Non-pigmented ciliary epithelial cell (primary cell): ENCODE measurements at places on chromosomes 16 and 17.

GRCh38 chr17:1398931-1399678 lies 917 bp downstream of the YWHAE start:
- no peak for DNase-seq

DNA sequence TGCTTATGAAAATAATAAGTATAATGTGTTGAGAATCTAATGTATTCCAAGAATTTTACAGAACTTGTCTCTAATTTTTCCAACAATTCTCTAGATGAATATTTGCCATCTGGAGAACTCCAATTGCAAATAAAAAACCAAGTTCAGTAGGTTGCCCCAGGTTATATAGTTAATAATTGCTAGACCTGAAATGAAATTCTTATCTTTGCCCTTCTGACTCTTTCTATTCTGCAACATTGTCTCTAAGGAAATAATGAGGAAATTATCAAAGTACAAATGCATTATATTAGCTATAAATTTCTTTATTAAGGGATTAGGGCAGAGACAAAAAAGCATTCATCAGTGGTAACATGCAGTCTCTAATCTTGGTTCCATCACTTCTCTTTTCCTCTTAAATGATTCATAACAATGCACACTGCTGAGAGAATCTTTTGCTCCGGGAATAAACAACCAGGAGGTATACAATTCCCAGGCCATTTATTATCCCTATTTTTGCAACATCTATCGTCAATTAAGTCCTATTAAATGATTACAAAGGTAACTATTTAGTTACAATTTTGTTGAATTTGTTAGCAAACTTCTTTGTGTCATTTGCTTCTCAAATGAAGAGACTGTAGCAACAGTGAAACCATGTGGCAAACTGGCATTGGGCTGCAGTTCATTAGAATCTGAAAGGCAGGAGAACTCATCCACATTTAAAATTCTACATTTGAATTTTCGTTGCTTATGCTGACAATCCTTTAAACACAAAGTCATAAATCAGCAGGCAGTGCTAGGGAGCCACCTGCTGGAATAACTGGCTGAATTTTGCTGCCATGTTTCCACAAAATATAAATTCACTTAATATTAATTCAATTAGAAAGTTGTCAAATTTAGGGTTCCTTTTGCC lies 349.6 kb downstream of the KIF2B start:
- DNase-seq, result no peak

DNA sequence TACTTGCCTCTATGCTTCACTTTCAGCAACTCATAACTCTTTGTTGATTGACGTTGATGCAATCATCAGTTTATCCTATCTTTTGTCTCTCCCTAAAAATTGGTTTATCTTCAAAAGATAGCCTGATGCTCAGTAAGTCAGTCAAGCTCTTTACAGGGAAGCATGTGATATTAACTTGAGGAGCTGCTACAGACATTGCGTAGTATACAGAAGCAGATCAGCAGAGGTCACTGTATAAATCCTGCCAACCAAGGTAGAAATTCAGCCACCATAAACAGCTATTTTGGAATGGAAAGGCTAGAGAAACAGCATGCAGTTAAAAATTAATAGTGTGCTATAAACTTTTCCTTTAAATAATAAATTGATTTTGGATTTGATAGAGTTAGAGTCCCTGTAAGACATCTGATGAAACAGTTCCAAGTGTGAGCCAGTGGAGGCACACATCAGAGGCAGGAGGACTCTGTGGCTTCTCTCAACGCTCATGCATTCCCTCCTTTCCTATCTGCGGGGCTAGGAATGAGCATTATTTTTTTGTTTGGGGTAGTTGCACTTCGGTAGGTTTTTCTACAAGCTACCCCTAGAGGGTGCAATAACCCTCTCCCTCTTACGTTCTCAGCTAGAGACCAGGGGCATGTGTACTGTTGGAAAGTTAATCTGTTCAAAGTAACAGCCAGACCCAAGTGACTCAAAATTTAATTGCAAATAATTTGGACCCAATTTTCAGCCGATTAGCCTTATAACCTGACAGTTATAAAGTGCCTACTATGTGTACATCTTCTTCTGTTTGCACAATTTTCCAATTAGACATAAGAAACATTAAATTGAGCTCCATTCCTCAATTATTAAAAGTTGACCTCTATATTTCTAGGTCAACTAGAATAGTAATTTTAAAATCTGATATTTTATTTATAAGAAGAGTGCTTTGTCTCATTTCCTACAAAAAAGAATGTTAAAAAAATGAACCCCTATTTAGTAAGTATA lies 647.7 kb upstream of the SOX9 start:
- peak; percentile 22 for DNase-seq

DNA sequence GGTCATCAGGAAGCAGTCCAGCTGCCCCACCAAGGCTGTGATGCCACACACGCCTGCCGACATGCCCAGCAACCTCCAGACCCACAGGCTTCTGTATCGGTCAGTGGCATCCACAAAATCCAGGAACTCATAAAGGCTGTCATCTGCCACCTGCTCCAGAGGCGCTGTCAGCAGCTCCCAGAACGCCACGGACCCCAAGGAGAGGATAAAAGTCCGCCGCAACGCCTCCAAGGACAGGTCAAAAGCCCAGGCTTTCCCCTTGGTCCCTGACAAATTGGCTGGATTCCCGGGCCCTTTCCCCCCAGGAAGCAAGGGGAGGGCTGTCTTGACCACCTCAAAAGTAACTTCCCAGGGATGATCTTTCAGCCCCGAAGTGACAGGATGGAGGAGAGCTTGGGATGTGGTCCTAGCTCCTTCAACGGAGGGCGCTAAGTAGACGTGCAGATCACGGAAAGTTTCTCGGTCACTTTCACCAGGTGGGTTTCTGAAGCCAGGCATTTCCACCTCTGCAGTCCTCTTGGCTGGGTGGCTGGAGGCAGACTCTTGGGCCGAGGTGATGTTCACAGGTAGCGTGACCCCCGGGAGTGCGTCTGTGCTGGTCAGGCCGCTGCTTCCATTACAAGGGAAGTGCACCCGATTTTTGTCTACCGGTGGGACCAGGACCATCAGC lies 854 bp downstream of the MFSD6L start:
- DNase-seq, result no peak

- DNase-seq, result no peak
Measured at GRCh38 chr17:46002973-46003316, 3.9 kb downstream of the STH start.

GRCh38 chr16:56989988-56990387 lies 631 bp downstream of the NLRC5 start:
- no peak for DNase-seq

GRCh38 chr16:53131363-53132071 lies 76.7 kb downstream of the CHD9 start:
- no peak for DNase-seq

DNA sequence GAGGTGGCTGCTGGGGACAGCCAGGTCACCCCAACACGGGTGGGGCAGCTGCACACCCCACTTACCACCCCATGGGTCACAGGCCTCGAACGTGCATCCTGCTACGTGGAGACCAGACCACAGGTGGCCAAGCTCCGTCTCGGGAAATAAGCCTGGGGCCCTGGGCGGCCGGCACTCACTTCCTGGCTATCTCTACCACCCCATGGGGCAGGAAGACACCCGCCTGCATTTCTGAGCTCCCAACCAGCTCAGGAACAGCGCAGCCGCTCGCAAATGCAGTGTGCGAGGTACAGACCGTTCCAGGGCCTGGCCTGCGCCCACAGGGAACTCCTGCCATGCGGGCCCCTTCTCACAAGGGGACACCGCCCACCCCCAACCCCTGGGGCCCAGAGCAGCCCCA lies 4.9 kb upstream of the GNG13 start:
- no peak for DNase-seq

DNA sequence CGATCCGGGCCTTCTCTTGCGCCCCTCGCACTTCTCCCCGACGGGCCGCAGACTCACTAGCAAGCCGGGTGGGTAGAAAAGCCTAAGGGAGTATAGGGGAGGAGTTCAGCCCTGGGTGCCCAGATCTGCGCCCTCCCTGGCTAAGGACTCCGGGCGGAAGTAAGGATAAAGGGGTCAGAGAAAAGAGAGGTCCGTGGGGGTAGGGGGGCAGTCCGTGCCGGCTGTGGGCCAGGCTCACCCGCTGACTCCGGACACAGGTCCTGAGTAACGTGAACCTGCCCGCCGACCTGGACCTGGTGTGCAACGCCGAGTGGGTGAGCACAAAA lies 1.8 kb downstream of the NAGS start:
- DNase-seq, result no peak

DNA sequence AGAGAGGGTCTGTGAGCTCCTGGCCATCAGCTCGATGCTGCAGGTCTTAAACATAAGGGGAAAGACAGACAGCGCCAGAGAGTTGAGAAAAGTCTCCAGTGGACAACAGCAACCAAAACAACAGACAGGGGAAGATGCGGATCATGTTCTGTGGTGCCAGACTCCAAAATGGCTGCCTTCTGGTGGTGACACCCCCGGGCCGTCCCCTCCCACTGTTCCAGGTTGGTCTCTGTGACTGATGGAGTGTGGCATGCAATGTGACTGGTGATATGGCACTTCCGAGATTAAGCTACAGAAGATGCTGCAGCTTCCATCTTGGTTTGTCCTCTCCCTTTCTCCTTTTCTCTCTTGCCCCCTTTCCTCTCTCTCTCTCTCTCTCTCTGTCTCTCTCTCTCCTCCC lies 40.4 kb upstream of the RBFOX3 start:
- no peak for DNase-seq

DNA sequence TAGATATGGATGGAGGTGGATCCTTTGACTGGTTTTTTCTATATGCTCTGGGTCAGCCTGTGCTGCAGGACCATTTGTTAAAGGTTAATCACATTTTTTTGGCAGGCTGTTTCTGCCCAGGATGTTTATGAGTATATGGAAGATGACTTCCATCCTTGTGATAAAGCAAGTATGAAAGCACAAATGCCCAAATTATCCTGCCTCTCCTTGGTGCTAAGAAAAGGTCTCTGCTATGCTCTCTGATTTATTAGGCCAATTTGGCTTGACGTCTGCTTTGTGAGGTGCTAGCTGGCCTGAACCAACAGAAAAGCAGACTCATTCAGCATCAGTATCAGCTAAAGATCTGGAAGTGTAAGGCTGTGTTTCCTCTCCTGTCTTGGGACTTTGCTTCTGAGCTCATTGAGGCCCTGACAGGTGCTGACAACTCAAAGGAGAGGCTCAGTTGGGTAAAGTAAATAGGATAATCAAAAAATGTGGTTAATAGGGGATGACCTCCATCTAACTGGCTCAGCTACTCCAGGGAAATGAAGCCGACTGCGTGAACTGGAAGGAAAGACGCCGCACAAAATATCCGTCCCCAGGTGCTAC lies 15.2 kb downstream of the ANKRD40 start:
- no peak for DNase-seq

DNA sequence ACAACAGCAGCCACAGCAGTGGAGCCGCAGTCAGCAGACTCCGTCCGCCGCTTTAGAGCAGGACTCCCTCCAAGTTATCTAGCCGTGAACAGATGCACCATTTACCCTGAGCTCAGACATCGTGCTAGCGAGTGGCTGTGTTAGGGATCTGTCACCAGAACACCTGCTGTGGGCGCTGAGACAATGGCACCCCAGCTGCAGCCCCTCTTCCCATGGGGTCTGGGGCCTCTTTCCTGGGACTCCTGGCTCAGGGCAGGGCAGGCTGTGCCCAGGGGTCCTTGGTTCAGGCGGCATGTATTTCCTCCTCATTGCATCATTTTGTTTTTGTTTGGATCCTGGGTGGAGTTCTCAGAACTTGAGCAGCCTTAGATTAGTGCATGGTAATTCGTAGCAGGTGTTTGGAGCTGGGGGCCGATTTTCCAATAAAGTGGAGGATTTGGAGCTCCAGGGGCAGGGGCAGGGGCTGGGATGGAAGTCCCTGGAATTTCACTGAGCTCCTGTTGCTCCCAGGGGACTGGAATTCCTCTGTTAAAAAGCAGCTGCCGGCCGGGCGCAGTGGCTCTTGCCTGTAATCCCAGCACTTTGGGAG lies 23.4 kb downstream of the NMRAL1 start:
- no peak for DNase-seq

DNA sequence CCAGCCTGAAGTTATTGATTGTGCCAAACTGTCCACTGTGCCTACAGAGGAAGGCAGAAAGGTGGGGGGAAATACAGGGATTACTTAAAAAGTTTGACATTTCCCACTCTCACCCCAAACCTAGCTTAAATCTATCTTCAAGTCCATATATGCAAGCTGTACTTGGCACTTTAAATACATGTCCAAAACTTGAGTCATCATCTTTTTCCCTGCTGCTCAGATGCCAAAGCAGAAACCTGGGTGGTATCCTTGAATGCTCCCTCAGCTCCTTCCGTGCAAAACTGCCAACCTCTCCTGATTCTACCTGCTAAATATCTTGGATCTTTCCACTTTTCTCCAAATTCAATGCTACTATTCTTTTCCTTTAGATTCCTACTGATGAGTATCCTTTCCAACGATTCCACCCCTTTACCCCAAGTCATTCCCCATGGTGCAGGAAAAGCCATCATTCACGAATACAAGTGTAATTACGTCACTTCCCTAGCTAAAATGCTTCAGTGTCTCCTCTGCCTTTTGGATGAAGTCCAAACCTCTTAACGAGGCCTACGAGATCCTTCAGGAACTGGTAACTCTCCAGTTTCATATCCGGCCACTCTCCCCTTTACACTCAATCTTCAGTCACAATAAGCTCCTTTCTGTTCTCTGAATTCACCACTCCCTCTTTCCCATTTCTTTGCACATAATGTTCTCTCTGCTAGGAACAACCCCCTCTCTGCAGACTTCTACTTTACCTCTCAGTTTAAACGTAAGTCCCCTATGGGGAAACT lies 9.3 kb downstream of the BECN1 start:
- no peak for DNase-seq

DNA sequence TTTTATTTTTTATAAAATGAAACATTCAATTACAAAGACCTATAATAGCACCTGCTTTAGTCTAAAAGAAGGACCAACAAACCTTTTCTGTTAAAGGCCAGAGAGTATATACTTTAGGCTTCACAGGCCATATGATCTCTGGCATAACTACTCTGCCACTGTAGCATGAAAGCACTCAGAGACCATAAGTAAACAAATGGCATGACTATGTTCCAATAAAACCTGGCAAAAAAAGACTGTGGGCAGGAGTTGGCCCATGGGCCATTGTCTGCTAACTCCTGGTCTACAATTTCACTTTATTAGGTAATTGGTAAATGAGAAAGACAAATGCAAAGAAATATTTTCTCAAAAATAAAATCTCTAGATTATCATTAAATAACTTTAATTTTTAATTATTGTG lies 14.9 kb downstream of the CEP112 start:
- DNase-seq, result no peak

DNA sequence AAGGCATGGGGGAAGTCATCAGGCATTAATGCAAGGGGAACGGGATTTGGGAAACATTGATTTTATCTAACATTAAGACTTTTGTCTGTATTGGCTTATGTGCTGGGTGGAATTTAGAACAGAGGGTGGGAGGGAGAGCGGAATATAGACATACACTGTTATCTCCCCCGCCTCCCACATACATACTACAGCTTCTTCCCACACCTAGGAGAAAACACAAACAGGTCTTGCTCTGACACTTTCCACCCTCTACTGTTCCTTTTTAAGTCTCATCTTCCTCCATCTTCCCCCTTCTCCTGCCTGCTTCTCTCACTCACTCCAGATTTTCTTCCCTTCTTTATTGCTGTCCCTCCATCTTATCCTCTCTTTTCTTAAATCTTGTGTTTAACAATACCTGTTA lies 425 bp downstream of the OR4D1 start:
- no peak for DNase-seq

GRCh38 chr17:81250286-81251093 lies 11.4 kb downstream of the NDUFAF8 start:
- DNase-seq, result no peak

- no peak for DNase-seq
Measured at GRCh38 chr17:75625813-75626486, 7.3 kb upstream of the SMIM5 start.

GRCh38 chr16:26365161-26365940 lies 673.6 kb downstream of the HS3ST4 start:
- DNase-seq, result no peak

GRCh38 chr17:66722341-66722740 lies 112.6 kb upstream of the CACNG5 start:
- DNase-seq, result no peak
